ENCODE measurements at places on chromosomes 3 and 15.

- DNase-seq, result no peak
Measured at GRCh38 chr3:98805571-98805970, 42.4 kb downstream of the ST3GAL6 start.

DNA sequence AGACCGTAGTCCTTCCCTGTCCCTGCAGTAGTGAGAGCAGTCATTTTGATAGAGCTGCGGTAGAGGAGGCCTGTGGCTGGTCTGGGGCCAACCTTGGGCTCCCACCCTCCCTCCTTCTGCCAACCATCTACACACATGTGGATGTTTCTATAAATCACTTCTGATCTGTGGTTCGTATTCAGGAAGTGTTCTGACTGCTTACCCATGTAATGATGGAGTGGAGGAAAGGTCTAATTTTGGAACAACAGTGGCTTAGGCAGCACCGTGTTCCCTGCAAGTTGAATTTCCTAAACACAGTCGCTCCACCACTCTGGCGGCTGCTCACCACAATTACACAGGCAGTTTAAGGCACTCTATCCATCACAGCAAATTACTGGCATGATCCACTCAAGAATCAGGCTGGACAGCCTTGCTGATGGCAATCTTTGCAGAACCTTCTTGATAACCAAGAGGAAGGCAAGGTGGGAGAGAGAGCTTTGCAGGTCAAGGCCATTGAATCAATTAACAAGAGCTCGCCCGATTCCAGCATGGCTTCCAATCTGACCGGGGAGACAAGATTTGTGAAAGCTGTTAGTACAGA, 104.7 kb upstream of the VEPH1 start:
- DNase-seq, result no peak

- no peak for DNase-seq
Measured at GRCh38 chr3:177284383-177284881, 87.2 kb upstream of the TBL1XR1 start.

- DNase-seq, result no peak
Measured at GRCh38 chr3:13194285-13195209, 121.3 kb upstream of the IQSEC1 start.

DNA sequence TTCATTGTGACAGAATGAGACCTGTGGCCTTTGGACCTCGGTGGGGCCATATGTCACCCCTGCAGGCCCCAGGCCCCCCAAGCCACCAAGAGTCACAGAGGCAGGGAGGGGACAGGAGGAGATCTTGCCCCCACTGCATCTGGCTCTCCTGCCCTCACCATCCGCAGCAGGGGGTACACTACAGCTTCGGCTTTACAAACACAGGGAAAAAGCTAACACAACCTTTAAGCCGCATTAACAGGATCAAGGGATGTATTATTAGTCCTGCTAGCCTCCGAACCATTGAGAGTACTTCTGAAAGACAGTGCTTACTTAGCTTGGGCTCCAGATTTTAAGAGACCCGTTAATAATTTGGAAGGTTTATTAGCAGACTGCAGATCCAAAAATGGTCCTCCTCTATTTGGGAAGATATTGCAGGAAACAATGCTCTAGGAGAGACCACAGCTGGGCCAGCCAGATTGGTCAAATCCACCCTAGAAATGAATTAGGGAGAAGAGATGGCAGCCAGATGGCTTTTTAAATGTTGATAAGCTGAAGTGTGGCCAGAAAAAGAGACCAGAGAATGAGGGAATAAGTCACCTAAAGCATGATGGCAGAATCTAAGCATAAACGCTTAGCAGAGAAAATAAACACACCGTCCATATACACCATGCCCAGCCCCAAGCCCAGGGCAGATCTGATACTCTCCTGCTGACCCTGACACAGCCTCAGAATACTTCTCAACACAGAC, 31.5 kb downstream of the SRGAP3 start:
- no peak for DNase-seq

- DNase-seq, result no peak
Measured at GRCh38 chr3:100150473-100150872, 36.2 kb upstream of the FILIP1L start.

GRCh38 chr15:60419753-60420152, 22.0 kb upstream of the ANXA2 start:
- no peak for DNase-seq

DNA sequence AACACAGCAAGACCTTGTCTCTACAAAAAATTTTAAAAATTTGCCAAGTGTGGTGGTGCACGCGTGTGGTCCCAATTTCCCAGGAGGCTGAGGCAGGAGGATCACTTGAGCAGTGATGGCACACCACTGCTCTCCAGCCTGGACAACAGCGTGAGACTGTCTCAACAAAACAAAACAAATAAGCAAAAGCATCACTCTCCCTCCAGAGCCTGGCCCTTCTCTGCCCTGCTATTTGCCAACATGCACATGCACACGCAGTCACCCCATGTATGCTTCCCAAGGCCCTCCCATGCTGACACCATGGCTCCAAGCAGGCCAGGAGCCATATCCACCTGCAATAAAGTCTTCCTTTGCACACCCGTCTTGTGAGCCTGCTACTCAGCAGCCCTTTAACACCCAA, 2.1 kb downstream of the KIF9 start:
- no peak for DNase-seq

DNA sequence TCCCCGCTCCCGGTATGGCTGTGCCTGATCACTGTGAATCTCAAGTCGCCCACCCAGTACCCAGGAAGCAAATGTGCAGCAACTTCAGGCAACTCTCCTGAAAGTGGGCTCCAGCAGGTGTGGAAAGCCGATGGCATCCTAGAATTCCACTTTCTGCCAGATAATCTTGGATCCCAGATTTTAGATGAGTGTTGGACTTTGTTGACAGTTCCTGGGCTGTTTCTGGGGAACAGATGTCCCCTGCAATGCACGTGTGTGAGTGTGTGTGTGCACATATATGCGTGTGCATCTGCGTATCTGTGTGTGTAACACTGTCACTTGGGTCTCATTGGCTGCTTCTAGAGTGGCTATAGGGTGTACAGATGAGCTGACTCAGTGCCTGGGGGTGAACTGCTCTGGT, 59.0 kb downstream of the FEM1B start:
- no peak for DNase-seq

DNA sequence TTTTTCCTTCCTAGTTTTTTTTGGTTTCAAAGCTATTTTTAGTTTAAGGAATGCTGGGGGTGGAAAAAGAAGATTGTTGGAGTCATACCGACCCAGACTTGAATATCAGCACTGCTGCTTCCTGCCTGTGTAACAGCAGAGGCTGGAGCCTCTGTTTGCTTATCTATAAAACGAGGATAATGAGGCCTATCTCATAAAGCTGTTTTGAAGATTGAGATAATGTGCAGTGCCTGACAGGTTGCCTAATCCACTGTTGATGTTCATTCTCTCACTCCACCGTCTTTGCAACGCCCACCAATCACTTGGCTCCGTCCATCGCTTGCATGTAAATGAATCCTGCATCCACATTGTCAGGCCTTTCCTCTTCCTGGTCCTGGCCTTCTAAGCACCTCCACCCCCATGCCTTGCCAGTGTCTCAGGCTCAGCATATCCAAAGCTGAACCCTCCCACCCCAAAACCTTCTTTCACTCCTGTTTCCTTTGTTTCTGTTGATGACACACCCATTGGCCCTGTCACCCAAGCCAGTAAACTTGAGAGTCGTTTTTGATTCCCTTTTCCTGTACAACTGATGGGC, 94.9 kb downstream of the MEX3B start:
- DNase-seq, result no peak

DNA sequence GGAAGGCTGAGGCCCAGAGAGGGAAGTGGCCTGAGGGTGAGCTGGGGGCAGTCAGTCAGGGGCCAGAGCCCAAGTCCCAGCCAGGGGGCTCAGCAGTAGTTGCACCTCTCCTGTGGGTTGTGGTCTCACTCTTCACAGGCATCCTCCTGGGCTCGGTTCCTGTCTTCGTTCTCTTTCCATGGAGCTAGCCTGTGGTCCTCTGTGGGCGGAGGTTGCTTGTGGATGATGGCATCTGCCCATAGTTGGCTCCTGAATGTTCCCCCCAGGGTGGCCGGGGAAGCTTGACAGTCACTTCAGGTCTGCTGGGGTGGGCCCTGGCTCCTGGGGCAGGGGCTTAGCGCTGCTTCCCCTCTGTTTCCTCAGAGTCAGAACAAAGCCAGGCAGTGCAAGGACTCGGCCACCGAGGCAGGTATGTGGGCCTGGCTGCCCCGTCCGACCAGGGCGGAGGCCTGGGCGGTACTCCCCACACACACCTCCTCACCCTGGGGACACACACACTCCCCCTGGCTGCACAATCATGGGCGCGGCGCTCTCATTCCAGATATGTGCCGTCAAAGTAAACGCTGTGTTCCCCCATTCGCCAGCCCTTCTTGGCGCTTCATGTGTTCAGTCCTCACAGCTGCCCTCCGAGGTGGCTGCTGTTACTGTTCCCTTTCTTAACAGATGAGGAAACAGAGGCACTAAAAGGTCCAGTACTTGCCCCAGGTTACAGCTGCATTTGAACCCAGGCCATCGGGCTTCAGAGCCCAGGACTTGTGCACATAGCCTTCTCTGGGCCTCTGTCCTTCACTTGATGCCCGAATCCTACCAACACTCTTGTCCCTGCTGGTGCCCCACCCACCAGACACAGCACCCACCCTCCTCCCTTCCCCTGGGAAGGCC, 34.5 kb downstream of the PSTPIP1 start:
- no peak for DNase-seq

DNA sequence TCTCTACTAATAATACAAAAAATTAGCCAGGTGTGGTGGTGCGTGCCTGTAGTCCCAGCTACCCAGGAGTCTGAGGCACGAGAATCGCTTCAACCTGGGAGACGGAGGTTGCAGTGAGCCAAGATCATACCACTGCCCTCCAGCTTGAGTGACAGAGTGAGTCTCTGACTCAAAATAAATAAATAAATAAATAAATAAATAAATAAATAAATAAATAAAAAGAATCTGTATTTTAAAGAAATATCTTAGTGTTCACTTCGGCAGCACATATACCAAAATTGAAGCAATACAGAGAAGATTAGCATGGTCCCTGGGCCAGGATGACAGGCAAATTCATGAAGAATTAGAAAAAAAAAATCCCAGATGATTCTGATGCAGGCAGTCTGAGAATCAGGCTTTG, 51.9 kb downstream of the ROBO2 start:
- DNase-seq, result no peak

GRCh38 chr15:85768595-85769168, 26.0 kb downstream of the KLHL25 start:
- DNase-seq, result no peak

DNA sequence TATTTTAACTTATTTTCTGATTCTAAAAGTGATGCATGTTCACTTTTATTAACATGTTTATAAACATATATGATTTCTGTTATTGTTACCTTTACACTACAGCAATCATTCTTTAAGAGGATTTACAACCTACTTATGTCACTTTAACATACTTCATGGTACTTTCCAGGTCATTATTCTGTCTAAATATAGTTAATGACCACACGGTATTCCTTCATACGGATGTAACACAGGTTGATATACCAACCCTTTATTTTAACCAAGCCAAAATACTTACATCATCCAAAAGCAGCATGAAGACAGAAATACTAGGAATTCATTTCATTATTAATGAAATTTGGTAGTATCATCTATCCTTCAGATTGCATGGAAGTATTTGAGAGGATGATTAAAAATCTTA, 18.6 kb downstream of the PIK3R4 start:
- no peak for DNase-seq
